Muscle of arm (tissue), 14 donors: ENCODE measurements at places on chromosomes 3 and 15.

- DNase-seq, result peak; percentile 29
Measured at GRCh38 chr15:73873889-73874511, 636 bp downstream of the TBC1D21 start.

DNA sequence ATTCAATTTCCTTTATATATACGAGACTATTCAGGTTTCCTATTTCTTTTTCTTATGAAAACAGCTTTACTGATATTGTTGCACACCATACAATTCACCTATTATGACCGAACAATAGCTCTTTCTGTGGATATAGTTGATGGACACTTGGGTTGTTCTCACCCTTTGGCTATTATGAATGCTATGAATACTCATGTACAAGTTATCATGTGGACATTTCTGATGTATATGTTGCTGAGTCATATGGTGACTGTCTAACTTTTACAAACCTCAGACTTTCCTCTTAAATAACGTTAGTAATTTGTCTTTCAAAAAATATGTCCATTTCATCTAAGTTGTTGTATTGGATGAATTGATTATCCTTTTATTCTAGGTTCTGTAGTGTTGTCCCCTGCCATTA, 15.7 kb upstream of the USF3 start:
- no peak for DNase-seq

DNA sequence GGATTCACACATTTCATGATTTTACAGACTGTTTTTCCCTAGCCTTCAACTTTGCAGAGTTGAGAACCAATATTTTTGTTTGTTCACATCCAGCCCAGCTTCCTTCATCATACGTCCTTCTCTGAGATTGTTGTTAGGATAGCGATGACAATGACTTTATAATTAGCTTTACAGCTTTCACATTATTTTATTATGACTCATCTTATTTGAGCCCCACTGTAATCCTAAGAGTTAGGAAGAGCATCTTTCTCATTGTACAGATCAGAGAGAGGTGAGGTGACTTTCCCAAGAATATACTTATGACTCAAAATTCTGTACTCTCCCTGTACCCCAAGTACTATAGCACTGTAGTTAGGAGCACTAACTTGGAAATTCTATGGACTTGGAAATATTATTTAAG, 156.1 kb downstream of the ALDH1A2 start:
- no peak for DNase-seq

DNA sequence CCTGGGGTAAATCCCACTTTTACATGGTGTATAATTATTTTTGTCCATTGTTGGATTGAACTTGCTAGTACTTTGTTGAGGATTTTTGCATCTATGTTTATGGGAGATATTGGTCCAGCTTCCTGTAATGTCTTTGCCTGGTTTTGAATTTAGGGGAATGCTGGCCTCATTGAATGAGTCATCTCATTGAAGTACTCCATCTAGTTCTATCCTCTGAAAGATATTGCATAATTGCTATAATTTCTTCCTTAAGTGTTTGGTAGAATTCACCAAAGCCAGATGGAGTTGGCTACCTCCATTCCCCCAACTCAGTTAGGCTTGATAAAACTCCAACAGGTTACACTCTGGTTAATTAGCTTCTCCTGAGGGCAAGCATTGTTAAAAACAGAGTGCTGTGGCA, 237.4 kb upstream of the TGFBR2 start:
- DNase-seq, result no peak

GRCh38 chr3:12300137-12300536, 11.3 kb downstream of the PPARG start:
- DNase-seq, result no peak

GRCh38 chr3:169454823-169455222, 208.7 kb downstream of the MECOM start:
- no peak for DNase-seq

- DNase-seq, result peak; percentile 14
Measured at GRCh38 chr15:23565395-23566070, at the start of gene MKRN3. TSS of gene MKRN3 (plus strand) at chr15:23565674. CDS start at chr15:23565783, 109 bp downstream.

GRCh38 chr3:142999881-143000280, 1.5 kb upstream of the U2SURP start:
- no peak for DNase-seq

- no peak for DNase-seq
Measured at GRCh38 chr3:45635475-45636256, 41.1 kb downstream of the LIMD1 start.

GRCh38 chr3:53795176-53795575, 51.0 kb downstream of the CHDH start:
- no peak for DNase-seq

GRCh38 chr3:153158961-153159735, 2.9 kb upstream of the RAP2B start:
- DNase-seq, result no peak

- no peak for DNase-seq
Measured at GRCh38 chr3:119239206-119239820, 1.4 kb downstream of the B4GALT4 start.
